ENCODE measurements at places on chromosomes 16 and 17. TPM values are rescaled to one million over a fixed set of nuclear protein-coding genes. Genes with fewer than 3 reads are reported as not detected.

DNA sequence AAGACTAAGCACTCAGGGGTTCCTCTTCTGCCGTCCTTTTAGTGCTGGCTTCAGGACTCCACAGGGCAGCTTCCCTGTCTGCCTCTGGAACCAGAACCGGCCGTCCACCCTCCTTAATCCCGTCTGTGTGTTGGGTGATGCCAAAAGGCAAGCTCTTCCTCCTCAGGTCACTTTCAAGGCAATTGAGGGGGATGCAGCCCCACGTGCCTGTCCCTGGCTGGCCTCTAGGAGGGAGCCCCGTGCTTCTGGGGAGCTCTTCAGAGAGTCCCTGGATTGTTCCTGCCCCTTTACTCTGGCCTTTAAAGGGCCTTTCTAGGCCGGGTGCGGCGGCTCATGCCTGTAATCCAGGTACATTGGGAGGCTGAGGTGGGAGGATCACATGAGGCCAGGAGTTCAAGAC is 77.1 kb downstream of the CRISPLD2 start:
- no peak for DNase-seq

- no peak for DNase-seq
Measured at GRCh38 chr16:88481851-88482250, 28.8 kb downstream of the ZFPM1 start.

DNA sequence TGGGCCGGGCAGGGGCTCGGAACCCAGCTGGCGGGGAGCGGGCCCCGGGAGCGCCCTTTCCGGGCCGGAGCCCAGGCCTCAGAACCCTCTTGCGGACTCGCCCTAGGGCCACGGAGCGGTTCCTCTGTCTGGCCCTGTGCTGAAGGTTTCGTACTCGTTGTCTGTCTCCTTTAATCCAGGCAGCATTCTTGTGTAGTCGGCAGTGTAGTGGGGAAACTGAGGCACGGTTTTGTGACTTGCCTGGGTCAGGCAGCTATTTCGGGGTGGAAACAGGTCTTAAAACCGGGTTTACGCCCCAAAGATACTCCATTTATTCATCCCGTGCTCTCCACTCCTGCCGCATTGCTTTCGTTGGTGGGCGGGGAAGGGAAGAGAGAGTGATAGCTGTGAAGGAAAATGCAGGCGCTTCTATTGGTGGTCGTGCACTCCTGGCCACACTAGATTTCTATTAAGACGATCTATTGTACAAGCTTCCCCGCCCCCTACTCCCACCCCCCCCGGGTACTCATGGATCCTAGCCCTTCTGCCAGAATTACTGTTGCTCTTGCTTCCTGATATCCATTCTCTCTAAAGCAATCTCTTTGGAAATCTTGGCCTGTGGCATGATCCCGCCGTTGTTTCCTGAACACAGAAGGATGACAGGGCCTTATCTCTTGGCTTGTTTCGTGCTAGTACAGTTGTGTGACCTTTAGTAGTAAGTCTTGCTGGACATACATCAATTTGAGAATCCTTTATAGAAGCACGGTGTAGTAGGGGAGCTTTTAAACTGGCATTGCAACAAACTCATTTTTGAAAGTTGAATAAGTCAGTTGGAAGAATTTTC is 751 bp downstream of the DCAF7 start:
- no peak for DNase-seq

Gene NEUROD2
- total RNA-seq: not detected

DNA sequence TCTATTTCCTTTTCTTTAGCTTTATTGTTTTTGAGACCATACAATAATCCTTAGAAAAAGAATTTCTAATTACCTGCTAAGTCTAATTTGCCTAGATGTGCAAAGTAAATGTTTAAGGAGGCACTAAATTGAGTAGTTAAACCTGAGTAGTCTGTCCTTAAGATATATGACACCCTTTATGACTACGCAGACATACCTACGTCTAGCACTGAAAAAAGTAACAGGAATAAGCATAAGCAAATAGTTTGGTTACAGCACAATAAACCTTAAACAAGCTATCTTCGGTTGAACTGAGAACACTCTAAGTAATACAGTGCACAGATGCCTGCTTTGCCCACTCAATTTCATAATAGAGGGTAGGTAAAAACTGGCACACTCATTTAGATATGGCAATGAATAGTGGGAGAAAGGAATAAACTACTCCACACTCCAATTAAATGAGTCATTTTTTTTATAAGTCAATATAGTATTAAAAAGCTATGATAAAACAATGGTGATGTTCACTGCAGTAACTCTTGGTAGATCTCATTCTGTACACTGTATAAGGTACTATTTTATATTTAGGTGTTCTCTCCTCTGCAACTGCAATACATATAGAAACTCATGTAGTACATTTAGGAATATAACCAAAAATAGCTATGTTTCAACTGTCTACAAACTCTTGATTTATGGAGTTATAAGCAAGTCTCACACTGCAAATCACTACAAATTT is 19.7 kb upstream of the INTS2 start:
- DNase-seq: no peak

Measured in naive thymus-derived CD8-positive, alpha-beta T cell (primary cell).